IMR-90 (cell line): ENCODE measurements at places on chromosomes 1 and 21. TPM values are rescaled to one million over a fixed set of nuclear protein-coding genes. Genes with fewer than 3 reads are reported as not detected.

Gene TRAF3IP3
- total RNA-seq: 0.18 TPM in 1 of 2 replicates, not detected in the other

GRCh38 chr1:234659538-234659937 lies 49.6 kb upstream of the IRF2BP2 start:
- DNase-seq: peak; percentile 89

Gene SERPINC1
- total RNA-seq: not detected in 2 replicates

GRCh38 chr1:34844252-34844634 lies 15.3 kb downstream of the SMIM12 start:
- no peak for DNase-seq

Gene CENPL
- 21.1 and 21.9 TPM in 2 replicates for total RNA-seq

DNA sequence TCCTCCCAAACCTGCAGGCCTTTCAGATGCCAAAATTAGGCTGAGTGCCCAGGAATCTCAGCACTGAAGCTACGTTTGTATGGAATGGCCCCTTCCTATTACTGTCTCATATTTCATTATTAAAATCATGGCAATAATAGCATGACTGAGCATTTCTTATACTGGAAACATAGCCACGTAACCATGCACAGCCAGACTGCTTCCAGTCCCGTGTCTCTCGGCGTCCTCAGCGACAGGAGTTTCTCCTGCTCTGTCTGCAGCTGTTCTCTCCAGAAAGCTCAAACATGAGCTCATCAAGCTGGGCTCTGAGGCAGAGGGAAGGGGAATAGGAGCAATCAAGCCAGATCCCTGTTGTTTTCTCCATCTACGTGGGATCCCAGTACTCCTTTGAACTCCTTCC lies 104.0 kb downstream of the CDC7 start:
- DNase-seq: peak; percentile 60

DNA sequence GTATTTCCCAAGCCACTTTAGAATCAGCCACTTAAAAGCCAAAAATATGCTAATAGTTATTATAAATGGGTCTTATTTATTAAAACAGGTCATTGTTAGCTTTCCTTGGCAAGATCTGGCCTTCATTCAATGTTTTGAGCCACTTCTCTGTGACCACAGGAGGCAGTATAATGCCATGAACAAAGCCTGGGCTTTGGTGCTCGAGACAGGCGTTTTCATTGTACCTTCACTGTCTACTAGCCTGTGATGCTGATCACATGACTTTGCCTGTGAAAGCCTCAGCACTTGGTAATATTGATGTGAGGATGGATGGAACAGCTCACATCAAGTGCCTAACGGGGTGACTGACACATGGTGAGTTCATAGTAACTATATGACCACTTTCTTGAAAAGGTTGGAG lies 217.0 kb downstream of the RWDD3 start:
- no peak for DNase-seq

- no peak for DNase-seq
Measured at GRCh38 chr1:213256438-213257087, 205.5 kb downstream of the RPS6KC1 start.

DNA sequence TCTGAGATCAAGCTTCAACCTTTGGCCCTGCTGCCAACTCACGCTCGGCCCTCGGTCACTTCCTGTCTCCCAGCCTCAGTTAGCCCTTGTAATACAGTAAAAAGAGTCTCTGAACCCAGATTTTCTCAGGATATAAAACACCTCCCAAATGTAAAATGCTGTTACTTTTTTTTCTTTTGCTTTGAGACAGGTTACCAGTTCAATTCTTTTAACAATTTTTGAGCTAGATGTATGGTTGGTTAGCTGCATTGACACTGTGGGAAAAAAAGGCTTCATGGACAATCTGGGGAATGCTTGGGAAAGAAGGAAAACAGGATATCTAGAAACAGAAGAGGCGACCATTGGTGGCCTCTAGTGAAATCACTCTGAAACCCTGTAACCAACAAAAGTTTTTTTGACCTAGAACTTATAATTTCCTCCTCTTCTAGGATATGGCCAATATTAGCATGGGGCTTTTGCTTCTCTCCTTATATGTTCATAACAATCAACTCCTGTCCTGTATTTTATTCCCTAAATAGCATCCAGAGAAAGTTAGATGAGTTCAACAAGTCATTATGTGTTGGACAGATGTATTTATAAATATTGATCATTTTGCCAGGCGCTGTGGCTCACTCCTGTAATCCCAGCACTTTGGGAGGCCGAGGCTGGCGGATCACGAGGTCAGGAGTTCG lies 1.3 kb downstream of the CMPK1 start:
- peak; percentile 69 for DNase-seq
